ENCODE measurements at places on chromosomes 6 and 20.

DNA sequence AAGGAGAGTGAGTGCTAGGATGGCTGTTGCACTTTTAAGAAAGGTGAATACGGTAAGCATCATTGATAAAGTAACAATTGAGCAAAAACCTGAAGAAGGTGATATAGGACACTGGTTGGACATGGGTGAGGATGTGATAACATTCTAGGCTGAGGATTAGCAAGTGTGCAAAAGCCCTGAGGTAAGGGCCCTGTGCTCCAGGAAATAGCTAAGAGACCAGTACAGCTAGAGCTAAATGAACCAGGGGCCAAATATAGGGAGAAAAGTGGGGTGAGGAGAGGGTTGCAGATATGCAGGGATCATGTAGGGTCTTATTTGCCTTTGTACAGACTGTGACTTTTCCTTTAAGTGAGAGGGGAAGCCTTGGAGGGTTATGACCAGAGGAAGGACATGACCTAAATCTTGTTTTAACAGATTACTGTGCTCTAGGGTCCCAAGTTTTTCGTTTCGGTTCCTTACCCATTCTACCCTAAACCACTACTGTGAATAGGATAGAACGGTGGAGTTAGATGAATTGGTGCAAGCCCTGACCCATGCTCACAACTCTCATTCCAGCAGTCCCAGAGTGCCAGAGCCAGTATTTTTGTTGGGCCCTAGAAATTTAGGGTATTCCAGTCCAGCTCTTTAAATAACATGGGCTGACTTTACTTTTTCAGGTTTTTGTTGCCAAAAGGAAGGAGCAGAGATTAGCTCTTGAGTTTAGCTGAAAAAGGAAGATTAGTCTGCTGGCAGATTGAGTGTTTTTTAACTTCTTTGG lies 10.7 kb downstream of the MAPK14 start:
- no peak for DNase-seq

DNA sequence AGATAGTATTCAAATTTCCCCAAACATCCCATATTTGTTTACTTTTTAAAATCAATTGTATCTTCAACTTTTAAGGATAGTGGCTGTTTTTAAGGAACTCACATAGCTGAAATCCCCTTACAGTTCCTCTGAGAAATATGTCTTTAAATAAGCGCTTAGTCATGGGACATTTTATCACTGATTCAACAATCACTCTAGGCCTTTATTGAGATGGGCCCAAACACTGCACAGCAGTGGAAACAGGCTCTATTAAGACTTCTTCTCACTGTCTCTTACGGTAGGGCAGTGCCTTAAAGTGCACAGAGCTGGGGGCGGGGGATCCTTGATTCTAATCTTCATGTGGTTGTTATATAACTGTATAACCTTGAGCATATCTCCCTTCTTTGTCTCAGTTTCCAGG lies 59.8 kb upstream of the RREB1 start:
- no peak for DNase-seq

GRCh38 chr20:4853004-4853403 lies 131.3 kb downstream of the PRND start:
- no peak for DNase-seq

DNA sequence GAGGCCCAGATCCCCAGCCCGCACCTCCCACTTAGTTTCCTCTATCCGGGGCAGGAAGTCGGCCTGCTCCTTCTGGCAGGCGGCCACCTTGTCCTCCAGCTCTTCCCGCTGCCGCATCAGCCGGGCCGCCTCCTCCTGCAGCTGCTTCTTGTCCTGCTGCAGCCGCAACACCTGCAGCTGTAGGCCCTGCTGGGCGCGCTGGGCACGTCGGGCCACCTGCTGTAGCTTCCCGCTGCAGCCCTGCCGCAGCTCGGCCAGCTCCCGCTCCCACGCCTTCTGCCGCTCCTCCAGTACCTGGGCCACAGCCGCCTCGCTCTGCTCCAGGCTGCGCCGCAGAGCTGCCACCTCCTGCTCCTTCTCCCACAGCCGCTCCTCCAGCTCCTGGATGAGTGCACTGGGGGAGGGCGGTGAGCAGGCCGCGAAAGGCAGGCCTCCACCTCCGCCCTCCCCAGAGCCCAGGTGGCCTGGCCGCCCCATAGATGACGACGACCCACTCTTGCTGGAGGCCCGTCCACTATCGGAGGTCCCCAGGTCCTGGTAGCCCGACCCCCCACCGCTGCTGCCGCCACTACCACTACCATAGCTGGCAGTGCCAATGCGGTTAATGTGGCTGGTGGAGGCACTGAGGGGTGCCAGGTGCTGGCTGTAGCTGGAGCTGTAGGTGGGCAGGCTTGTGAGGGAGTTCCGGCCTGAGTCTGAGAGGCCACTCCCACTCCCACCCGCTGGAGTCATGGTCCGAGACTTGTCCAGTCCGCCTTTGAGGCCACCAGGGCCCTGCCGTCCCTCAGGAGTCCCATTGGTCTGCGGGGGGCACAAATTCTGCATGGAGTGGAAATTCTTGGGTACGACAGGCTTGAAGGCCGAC lies 6.0 kb upstream of the FASTKD5 start:
- no peak for DNase-seq

- peak; percentile 40 for DNase-seq
Observed at GRCh38 chr20:50992733-50993457, 30.0 kb downstream of the KCNG1 start.

GRCh38 chr6:169776379-169776778 lies 25.0 kb downstream of the ERMARD start:
- DNase-seq, result no peak

DNA sequence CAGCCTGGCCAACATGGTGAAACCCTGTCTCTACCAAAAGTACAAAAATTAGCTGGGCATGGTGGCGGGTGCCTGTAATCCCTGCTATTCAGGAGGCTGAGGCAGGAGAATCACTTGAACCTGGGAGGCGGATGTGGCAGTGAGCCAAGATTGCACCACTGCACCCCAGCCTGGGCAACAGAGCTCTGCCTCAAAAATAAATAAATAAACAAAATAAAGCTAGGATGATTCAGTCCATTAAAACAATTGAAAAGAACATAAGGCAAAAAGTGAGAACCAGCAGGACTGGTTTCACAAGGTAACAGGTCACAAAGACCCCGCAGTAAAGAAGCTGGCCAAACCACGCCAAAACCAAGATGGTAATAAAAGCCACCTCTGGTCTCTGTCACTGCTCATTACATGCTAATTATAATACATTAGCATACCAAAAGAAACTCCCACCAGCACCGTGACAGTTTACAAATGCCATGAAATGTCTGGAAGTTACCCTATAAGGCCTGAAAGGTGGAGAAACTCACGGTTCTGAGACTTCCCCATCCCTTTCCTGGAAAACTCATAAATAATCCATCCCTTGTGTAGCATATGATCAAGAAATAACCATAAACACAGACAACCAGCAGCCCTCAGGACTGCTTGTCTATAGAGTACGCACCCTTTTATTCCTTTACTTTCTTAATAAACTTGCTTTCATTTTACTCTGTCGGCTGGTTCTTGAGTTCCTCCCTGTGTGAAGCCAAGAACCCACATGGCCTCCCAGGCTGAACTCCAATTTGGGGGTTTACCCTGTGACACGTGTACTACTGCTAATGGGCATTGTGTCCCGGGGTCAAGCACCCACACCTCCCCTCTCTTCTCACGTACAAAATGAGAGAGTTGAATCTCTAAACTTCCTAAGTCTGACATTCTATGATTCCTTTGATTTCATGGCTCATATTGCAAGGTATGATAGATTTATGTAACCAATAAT lies 10.2 kb downstream of the LAMA4 start:
- no peak for DNase-seq

- DNase-seq, result no peak
Observed at GRCh38 chr6:89022798-89023197, 57.8 kb upstream of the PNRC1 start.

DNA sequence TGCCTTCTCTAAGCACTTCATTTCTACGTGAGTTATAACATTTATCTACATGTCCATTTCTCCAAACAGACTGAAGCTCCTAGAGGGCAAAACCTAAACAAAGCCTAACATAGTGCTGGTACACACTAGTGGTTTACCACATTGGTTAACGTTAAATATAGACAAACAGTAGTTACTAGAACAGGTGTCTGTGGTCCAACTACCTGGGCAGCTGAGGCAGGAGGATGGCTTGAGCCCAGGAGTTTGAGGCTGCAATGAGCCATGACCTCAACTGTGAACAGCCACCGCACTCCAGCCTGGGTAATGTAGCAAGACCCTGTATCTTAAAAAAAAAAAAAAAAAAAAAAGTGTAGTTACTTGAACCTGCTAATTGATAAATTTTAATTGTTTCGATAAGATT lies 26.5 kb downstream of the PTPRK start:
- DNase-seq, result no peak

GRCh38 chr6:85006362-85006761 lies 242.0 kb upstream of the TBX18 start:
- DNase-seq, result no peak
